Naive thymus-derived CD4-positive, alpha-beta T cell (primary cell): ENCODE measurements at places on chromosomes 6 and 20. TPM values are rescaled to one million over a fixed set of nuclear protein-coding genes. Genes with fewer than 3 reads are reported as not detected.

DNA sequence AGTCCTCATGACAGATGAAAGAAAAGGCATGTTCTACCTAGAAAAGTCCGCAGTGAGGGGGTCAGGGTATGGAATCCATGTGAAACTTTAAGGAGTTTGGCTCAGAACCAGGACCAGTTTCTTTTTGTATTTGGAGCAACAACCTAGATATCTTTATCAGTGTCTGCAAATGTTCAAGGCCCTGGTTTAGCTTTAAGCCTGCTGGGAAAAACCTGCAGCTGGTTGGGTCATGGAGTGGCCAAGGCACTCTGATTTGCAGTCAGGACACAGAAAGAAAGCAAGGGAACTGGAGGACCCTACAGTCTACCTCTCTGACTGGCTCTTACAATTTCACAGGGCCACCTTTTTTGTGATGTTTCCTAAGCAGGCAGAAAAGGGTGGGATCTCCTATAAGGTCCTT is 33.7 kb downstream of the GSTA2 start:
- no peak for DNase-seq

DNA sequence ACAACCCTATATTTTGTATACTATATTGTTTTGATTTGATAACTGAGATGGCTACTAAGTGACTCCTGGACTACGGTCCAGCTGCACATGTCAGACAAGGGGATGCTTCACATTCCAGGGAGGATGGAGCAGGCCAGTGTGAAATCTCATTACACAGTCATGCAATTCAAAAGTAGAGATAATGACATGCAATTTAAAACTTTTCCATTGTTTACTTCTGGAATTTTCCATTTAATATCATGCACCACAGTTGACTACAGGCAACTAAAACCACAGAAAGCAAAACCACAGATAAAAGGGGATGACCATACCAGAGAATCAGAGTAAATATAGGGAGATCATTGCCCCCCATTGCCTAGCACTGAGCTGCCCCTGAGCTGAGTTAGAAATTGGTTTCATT is 366.4 kb downstream of the BTBD9 start:
- no peak for DNase-seq

- DNase-seq: no peak
Observed at GRCh38 chr6:72580281-72580940, 41.5 kb upstream of the KCNQ5 start.

- no peak for DNase-seq
Observed at GRCh38 chr6:42841844-42842584, 37.4 kb upstream of the RPL7L1 start.

- DNase-seq: no peak
Observed at GRCh38 chr6:151494235-151494935, 568 bp downstream of the CCDC170 start.

DNA sequence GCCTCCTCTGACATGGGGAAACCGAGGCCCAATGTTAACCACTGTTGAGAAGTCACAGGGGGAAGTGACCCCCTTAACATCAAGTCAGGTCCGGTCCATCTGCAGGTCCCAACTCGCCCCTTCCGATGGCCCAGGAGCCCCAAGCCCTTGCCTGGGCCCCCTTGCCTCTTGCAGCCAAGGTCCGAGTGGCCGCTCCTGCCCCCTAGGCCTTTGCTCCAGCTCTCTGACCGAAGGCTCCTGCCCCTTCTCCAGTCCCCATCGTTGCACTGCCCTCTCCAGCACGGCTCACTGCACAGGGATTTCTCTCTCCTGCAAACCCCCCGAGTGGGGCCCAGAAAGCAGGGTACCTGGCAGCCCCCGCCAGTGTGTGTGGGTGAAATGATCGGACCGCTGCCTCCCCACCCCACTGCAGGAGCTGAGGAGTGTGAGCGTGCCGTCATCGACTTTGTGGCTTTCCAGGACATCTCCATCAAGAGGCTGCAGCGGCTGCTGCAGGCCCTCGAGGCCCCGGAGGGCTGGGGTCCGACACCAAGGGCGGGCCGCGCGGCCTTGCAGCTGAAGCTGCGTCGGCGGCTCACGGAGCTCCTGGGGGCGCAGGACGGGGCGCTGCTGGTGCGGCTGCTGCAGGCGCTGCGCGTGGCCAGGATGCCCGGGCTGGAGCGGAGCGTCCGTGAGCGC is 1.6 kb downstream of the TNFRSF6B start:
- no peak for DNase-seq

DNA sequence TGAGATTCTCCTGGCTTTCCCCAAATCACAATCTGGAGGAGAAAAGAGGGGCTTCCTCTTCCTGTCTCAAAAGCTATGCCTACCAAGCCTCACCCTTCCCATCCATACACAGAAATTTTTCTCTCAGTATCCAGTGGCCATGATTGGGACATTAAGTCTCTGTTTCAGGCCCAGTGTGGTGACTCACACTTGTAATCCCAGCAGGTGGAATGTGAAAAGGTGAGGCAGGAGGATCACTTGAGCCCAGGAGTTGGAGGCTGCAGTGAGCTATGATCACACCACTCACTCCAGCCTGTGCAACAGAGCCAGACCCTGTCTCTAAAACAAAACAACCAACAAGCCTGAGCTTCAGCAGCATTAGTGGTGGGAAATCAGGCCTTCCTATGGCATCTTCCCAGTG is 210.0 kb downstream of the OGFRL1 start:
- DNase-seq: no peak

DNA sequence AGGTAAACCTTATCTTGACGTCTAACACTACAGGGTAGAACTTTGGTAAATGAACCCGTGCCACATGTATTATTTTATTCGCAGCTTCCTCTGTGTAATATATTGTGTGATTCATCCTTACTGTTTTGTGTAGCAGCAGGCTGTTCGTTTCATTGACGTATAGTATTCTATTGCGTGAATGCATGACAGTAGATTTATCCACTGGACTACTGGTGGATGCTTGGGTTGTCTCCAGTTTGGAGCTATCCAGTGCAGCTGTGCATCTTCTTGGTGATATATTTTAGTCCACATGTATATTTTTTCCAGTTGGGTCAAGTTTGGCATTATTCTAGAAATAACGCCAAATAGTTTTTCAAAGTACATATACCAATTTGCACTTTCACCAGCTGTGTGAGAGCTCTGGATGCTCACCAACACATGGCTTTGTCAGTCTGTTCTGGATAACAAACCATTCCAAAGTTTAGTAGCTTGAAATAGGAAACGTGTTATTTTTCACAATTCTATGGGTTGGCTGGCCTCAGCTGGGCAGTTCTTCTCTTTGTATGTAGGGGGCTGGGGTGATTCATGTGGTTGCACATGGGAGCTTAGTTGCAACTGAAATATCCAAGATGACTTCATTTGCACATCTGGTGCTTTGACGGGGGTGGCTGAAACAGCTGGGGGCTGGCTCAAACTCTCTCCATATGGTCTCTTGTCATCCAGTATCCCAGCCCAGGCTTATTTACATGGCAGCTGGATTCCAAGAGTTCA is 9.3 kb downstream of the ECT2L start:
- DNase-seq: no peak

GRCh38 chr6:34920097-34920496 is 31.0 kb downstream of the ANKS1A start:
- no peak for DNase-seq

DNA sequence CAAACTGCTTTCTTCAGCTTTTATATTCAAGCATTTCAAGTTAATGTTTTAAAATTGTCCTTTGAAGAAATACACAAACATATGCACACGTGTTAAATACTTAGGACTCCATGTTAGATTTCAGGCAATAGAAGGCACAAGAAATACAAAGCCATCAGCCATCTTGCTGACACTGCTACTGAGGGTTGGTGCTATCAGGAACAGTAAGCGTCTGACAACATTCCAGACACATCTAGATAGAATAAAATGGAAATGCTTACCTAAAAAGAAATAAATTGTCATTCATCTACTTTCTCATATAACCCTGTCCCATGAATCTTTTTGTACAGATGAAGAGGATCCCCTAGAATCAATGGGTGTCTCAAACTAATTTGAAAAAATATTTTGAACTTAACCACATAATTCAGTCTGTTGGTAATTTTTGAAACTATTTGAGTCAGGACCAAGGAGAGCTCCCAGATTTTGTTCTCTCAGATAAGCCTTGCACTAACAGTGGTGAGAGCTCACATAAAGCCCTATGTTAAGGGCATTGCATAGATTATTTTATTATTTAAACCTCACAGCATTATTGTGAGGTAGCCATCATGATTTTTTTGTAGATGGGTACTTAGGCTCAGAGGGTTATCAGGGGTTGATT is 631.1 kb upstream of the POU3F2 start:
- no peak for DNase-seq

DNA sequence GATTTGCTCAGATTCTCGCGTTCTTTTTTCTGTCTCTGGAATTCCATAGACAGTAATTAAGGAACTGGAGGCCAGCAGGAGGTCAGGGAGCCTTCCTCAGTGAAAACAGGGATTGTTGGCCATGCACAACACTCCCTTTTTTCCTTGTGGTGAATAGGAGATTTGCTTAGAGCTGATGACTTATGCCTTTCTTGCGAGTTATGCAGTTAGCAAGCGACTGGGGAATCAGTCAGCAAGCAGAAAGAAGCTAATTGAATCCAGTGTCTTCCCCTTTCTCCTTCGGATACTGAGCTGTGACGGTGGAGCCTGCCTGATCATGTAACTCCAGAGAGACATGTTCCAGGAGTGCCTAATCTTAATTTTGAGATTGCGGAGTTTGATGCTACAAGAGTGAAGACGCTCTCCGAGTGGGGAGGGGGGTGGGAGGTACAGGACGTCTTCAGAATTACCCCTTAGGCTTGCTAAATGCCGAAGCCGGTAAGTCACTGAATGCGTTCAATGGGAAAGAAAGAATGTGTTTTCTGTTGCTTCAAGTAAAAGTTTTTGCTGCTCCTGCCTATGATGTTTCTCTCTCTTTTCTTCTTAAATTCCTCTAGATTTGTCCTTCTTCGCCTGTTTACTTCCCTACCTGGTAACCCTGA is 165.9 kb downstream of the SASH1 start:
- no peak for DNase-seq

GRCh38 chr20:24450624-24451376 is 18.6 kb upstream of the SYNDIG1 start:
- DNase-seq: no peak

GRCh38 chr6:139291813-139292619 is at the start of gene TXLNB:
TSS of gene TXLNB (minus strand) at chr6:139291998. CDS start at chr6:139288899, 3,099 bp downstream.
- peak; percentile 94 for DNase-seq

DNA sequence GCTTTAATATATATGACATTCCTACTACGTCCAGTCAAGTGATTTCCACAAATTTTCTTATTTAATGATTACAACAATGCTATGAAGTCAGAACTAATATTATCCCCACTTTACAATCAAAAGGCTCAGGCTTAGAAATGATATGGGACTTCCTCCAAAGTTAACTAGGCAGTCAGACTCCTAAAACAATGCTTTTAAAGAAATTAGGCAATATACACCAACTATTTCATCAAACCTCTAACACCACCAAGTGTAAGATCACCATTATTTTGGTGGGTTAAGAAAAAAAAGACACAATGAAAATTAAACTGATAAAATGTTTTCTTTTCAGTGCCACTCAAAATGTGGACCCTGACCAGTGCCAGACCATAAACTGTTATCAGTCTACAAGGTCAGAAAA is 256.1 kb upstream of the RUNX2 start:
- DNase-seq: no peak

GRCh38 chr6:34233867-34234266 is 2.8 kb upstream of the HMGA1 start:
- no peak for DNase-seq

DNA sequence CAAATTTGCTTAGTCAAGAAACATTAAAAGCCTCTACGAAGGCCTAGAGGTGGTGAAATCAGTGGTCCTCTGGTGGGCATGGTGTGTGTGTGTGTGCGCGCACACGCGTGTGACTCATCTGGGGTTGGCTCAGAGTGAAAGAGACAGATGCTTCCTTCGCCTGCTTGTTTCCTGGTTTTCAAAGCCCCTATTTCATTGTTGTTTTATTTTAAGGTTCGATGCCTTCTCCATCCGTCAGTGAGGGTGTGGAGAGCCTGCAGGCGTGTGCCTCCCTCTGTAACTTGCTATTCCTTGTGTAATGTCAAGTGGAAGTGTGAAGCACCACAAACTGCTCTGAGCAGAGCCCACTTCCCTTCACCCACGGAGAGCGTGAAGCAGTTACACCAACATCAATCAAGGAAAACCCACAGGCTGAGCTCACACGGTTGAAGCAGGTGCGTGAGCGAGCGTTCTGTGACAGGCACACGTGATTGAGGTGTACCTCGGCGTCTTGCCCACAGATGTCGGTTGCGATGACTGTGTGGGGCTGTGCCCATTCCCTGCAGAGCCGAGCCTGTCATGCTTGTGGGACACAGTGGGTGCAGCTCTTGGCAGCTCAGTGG is 233.9 kb downstream of the PRL start:
- DNase-seq: peak; percentile 88

DNA sequence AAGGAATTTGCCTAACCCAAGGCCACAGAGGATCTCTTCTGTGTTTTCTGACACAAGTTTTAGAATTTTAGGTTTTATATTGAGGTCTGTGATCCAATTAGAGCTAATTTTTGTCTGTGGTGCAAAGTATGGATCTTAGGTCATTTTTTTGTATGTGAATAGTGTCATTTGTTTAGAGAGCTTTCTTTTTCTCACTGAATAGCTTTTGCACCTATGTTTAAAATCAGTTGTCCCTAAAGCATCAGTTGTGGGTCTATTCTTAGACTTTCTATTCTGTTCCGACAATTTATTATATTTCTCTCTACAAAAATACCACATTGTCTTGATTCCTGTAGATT is 341 bp upstream of the MCM9 start:
- no peak for DNase-seq

- DNase-seq: no peak
Observed at GRCh38 chr20:53921443-53921973, 148.9 kb downstream of the BCAS1 start.

GRCh38 chr20:63014287-63014686 is 7.5 kb upstream of the BHLHE23 start:
- no peak for DNase-seq

- DNase-seq: no peak
Observed at GRCh38 chr6:95279616-95280015, 297.7 kb upstream of the MANEA start.

The OVOL2 gene
- not detected for total RNA-seq

The RBBP8NL gene
- not detected for total RNA-seq

The GRM1 gene
- not detected for total RNA-seq

The CD40 gene
- 4.0 TPM for total RNA-seq

The SLC26A8 gene
- total RNA-seq: not detected in 2 replicates

The MEI4 gene
- total RNA-seq: not detected in 2 replicates

The SMLR1 gene
- total RNA-seq: not detected in 2 replicates

The AURKA gene
- 44.1 and 47.5 TPM in 2 replicates for total RNA-seq

The LY6G5C gene
- total RNA-seq: 3.0 TPM

The EEF1A1 gene
- 7,976 and 8,219 TPM in 2 replicates for total RNA-seq
